ENCODE measurements at places on chromosomes 7 and 10.
A peak's percentile ranks its signal among the peaks of the same experiment; 100 is the strongest.

DNA sequence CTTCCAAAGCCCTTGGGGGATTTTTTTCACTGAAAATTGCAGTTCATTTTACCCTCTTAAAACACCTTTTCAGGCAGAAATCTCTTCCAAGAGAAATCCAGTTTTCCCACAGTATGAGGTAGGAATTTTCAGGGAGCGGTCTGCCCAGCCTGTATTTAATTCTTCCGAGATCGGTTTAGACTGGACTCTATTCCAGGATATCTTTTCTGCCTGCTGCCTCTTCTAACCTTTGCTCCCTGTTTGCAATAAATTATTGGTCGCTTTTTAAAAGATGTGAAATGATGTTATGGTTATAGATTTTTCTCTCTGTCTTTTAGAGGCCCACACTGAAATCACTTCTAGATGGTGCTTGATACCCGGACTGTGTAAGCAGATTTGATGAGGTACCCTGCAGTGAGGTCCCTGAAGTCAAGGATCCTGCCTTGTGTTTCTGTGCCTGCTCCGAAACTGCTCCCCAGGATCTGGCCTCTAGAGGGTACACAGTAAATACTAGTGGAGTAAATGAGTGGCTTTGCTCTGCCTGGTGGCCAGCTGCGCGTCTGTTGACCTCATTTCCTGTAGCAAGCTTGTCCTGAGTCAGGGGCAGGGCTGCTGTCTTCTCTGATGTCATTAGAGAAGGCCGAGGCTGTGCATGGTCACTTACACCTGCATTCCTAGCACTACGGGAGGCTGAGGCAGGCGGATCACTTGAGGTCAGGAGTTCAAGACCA is 191.6 kb downstream of the FANK1 start:
- DNase-seq, result peak; percentile 1

- DNase-seq, result no peak
These were observed 1.6 kb downstream of the P4HA1 start for GRCh38 chr10:73094986-73095480.

DNA sequence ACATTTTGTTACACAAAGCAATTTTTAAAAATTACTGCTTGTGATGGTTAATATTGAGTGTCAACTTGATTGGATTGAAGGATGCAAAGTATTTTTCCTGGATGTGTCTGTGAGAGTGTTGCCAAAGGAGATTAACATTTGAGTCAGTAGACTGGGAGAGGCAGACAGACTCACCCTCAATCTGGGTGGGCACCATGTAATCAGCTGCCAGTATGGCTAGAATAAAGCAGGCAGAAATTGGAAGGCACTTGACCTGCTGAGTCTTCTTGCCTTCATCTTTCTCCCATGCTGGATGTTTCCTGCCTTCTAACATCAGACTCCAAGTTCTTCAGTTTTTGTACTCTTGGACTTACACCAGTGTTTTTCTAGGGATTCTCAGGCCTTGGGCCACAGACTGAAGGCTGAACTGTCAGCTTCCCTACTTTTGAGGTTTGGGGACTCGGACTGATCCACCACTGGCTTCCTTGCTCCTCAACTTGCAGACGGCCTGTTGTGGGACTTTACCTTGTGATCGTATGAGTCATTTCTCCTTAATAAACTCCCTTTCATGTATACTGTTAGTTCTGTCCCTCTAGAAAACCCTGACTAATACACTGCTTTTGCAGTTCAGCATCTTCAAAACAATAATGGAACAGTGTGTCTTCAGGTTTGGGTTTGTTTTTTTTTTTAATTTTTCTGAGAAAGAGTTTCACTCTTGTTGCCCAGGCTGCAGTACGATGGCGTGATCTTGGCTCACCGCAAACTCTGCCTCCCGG is 244.1 kb upstream of the SEMA3C start:
- DNase-seq, result no peak

DNA sequence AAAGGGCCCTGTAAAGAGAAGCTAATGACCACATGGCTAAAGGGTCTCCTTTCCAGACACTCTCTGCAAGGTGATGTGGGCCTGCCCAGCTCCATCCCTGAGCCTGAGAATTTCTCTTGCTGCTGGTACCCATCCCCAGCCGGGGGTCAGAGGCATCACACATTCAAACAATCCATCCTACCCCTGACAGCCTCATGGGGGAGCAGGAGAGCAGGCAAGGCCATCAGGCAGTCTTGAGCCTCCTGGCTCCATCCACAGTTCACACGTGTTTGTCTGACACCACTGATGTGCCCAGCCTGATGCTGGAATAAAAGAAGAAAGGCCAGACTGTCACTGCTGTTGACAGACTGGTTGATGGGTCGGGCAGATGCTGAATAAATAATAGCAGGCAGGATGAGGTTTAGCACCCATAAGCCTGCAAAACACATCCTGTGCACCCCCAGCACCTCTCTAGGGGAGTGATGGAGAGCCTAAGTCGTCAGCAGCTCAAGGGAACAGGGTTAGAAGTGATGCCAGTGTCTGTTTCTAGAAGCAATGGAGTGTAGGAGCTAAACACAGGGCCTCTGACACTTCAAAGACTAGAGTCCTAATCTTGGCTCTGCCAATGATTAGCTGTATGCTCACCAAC is 43.5 kb downstream of the TLL2 start:
- DNase-seq, result peak; percentile 14

DNA sequence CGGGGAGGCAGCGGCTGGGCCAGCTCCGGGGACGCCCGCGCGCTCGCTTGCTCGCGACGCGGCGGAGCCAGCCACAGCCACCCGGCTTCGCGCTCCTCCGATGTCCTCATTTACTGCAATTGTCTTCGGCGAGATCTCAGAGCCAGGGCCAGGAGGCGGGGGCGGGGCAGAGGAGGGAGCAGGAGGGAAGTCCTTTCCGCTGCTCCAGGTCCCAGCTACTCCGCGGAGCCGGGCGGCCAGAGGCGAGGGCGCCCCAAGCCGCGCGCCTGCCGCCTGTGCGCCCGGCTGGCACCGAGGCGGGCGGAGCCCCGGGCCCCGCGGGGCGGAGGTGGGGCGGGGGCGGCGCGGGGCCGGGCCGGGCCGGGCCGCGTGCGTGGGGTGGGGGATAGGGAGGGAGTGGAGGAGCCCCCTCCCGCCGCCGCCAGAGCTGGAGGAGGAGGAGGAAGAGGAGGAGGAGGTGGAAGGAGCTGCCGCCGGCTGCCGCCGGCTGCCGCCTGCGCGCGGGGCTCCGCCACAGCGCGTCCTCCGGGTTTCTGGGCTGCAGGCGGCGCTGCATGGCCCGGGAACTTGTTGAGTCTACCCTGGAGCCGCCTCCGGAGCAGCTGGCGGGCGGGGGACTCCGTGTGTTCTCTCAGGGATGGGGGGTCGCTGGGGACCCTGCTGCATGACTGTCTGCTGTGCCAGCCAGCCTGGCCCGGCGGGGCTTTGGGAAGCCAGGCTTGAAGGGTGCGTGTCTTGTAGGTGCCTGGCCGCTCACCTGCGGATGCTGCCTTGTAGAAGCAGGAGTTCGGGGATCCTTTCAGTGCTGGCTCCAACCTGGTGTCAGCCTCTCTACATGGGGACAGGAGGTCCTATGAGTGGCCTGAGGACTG is at the start of gene INSYN2A:
Gene INSYN2A (minus strand): TSS at position 310 of the 872 bp plus-strand sequence. CDS start 20,196 bp downstream, outside the sequence.
- no peak for DNase-seq

GRCh38 chr7:94351703-94352102 is 43.0 kb upstream of the COL1A2 start:
- DNase-seq, result no peak

- no peak for DNase-seq
These were observed 125.1 kb upstream of the NOBOX start for GRCh38 chr7:144528536-144529045.

- DNase-seq, result no peak
These were observed 168.8 kb upstream of the POT1 start for GRCh38 chr7:125098377-125098970.

- no peak for DNase-seq
These were observed 84.5 kb upstream of the SVIL start for GRCh38 chr10:29719281-29719675.

DNA sequence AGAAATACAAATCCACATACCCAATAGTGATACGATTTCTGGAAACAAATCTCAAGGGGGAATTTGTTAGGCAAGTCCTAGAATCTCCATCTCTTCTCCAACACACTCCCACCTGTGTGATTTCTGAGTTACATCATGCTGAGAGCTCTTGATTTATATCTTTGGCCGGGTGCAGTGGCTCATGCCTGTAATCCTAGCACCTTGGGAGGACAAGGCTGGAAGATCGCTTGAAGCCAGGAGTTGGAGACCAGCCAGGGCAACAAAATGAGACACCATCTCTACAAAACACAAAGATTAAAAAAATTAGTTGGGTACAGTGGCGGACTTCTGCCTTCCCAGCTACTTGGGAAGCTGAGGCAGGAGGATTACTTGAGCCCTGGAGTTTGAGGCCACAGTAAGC is 1.5 kb upstream of the MTPN start:
- DNase-seq, result no peak

DNA sequence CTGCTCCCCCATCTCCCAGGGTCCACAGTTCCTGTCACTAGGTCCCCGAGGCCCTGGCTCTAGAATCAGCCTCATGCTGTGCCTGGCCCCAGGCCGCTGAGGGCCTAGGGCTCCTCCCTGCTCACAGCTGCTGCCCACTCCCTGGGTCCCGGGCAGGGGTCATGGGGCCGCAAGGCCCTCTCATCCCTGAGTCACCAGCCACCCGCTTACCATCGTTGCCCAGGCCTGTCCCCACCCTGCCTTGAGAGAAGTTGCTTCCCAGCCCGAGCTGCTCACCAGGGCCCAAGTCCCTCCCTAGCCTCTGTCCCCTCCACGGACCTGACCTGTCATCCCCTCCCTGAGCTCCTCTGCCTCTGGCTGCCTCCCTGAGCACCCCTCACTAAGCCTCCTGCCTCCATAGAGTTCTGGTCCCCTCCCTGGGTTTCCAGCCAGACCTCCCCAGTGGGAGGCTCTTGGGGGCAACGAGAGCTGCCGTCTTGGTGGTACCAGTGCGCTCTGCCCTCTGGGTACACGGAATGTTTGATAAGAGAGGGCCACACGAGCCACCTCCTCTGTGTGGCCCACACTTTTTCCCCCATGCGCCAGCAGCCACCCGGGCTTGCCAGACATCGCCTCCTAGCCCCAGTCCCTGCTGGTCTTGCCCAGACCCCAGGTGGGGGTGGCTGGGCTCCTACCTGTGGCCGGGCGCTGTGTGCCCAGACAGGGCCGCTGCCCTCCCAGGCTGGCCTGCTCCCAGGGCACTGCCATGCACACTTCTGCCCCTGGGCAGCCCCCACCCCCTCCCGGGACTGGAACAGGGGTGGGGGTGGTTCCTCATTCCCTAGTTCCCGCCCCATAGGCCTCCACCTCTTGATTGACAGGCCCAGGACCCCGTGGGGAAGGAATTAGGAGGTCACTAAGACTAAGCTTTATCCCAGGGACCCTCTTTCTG is 21.3 kb downstream of the MLXIPL start:
- no peak for DNase-seq

- peak; percentile 63 for DNase-seq
These were observed 17.3 kb downstream of the MLXIPL start for GRCh38 chr7:73606801-73607691.

- DNase-seq, result no peak
These were observed 202.5 kb upstream of the CHRM2 start for GRCh38 chr7:136665878-136666509.

- no peak for DNase-seq
These were observed 41.1 kb downstream of the PPP1R3C start for GRCh38 chr10:91591797-91592174.

Measured in NCI-H1092 (cell line).